GM04504 (cell line): ENCODE measurements at places on chromosomes 12 and 14.

DNA sequence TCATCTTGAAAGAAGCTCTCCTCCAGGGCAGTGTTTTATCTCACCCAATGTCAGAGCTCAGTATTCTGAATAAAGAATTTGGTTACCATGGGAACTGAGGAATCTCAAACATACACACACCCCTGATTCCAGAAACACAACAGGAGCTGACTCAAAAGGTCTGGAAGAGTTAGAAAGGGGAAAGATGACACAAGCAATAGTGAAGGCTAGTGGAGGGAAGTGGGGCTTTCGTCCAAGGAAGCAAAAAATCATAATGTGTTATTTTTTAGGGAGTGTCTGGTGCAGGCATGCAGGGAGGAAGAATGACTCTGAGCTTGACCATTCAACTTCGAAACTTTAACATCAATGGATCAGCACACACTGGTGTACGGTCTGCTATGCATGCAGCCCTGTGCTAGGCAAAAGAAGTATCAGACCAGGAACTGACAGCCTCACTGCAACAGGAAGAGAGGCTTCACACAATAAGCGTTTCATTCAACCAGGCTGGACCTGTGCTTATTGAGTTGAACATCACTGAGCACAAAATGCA, 20.3 kb downstream of the HEBP1 start:
- DNase-seq, result peak; percentile 94

DNA sequence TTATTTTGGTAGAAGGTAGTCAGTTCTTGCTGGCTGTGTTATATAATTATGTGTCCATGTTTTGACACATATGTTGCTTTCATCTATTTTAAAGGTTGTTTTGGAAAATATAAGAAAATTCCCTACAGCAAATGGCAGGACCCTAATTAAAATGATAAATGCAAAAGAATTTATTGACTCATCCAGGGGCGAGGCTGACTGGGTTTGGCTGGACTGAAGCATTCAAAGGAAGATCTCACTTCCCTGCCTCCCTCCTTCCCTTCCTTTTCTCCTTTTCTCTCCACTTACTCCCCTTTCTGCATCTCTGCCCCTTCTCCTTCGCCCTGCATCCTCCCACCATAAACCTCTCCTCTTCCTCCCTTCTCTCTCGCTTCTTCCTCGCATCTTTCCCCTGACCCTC, 129.6 kb downstream of the SNAPC1 start:
- no peak for DNase-seq

- no peak for DNase-seq
Observed at GRCh38 chr14:68623307-68623706, 169.6 kb downstream of the ZFP36L1 start.

GRCh38 chr14:95334044-95334443, 14.3 kb upstream of the CLMN start:
- no peak for DNase-seq

DNA sequence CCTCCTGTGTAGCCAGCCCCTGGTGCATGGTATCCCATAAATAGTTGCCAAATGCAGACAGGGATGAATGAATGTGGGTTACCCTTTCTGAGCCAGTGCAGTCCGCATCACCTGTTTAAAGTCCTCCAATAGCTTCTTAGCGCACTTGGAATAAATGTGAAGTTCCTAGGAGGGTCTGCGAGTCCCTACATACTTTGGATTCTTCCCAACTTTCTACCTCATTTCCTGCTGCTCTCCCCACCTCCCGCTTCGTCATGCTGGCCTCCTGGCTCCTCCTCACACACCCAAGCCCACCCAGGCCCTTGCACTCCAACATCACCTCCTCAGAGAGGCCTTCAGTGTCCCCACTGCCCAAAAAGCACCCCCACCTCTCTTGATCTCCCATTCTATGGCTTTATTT, 17.7 kb downstream of the RFX4 start:
- DNase-seq, result no peak

GRCh38 chr12:122730215-122731014, at the start of gene HCAR1:
HCAR1 (minus strand) TSS chr12:122730844; CDS start chr12:122730339, 505 bp downstream.
- no peak for DNase-seq

GRCh38 chr12:52300796-52301691, 9.7 kb upstream of the KRT81 start:
- no peak for DNase-seq

DNA sequence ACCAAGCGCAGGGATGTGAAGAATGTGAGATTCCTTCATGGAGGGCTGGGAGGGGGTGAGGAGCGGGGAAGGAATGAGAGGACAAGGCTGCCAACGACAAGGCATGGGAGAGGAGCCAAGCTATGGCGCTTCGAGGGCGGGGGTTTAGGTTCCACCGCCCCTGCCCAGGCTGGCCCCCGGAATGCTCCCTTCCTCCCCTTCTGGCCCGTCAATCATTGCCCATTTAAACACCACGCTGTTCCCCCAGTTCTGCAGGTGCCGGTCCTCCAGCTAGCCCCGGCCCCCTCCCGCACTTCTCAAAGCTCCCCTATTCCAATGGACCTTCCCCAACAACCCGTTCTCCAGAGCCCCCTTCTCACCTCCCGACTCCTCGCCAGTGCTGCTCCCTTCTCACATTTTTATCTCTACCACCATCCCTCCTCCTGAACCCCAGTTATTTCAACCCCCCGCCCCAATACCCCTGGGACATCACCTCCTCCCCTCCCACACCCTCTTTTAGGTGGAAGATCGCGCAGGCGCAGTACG, 428 bp downstream of the RNF41 start:
- peak; percentile 57 for DNase-seq

GRCh38 chr14:87260460-87260859, 732.5 kb downstream of the GALC start:
- no peak for DNase-seq

GRCh38 chr14:96863327-96863985, 66.3 kb downstream of the VRK1 start:
- no peak for DNase-seq

GRCh38 chr14:24398293-24398652, 530 bp upstream of the NYNRIN start:
- no peak for DNase-seq

- DNase-seq, result no peak
Observed at GRCh38 chr12:50932787-50933280, 19.5 kb upstream of the HIGD1C start.

- no peak for DNase-seq
Observed at GRCh38 chr12:65905405-65905804, 81.1 kb downstream of the HMGA2 start.

DNA sequence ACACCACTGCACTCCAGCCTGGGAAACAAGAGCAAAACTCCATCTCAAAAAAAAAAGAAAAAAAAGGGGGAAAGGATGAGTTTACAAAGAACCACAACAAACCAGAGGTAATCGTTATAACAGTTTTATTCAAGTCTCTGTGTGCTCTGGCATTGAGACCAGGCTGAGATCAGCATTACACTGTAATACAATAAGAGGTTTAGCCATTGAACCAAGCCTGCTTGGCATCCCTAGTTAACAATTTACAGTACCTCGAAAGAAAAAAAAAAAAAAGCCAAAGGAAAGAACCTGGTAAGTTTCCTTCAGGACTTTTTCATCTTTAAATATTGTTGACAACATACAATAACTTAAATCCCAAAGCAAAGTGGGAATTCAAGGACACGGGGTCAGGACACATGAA, 80.7 kb downstream of the TTC9 start:
- DNase-seq, result no peak

DNA sequence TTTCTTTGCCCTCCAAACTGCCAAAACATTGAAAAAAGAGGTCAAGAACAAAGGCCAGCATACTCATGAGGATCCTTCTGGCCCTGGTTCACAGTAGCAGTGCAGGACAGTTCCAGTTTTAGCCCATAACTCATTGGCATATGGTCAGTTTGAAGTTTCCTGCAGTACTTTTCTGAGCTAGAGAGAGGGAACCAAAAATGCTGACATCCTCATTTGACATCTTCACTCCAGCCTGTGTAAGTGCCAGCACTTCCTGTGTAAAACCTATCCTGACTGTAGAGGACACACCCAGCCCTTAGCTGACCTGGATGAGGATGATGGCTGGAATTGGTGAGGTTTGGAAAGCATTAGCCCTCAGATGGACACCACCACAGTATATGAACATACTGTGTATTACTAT, 84.1 kb downstream of the FGD4 start:
- no peak for DNase-seq

DNA sequence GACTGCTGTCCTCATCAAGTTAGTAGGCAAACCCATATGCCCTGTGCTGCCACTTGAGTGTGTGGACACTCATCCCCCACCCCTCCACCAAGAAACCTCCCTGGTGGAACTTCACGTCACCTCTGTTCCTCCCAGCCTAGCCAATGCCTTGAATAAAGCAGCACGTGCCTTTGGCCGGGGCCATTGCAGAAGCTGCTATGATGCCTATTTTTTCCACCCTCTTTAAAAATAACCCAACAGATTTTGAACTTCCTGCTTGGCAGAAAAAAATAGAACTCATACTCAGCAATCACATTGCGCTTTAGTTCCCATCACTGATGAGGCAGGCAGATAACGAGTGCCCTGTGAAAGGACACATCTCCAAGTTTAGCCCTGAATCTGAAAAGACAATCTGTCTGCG, 23.1 kb upstream of the PWP1 start:
- no peak for DNase-seq

DNA sequence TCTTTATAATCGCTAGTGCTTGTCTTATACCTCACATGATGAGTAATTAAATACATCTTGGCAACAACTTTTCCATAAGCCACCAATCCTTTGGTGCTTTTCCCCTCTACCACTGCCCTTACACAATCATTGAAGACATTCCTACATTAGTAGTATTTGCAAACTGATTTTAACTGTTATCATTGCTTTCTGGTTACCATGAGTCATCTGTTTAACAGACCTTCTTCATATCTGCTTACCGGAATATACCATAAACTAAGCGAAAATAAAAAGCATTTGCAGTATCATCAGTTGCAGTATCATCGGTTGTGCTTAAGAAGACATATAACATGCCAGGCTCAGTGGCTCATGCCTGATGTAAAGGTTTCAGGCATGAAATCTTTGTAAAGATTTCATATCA, 54.8 kb upstream of the PLEKHA5 start:
- DNase-seq, result no peak

DNA sequence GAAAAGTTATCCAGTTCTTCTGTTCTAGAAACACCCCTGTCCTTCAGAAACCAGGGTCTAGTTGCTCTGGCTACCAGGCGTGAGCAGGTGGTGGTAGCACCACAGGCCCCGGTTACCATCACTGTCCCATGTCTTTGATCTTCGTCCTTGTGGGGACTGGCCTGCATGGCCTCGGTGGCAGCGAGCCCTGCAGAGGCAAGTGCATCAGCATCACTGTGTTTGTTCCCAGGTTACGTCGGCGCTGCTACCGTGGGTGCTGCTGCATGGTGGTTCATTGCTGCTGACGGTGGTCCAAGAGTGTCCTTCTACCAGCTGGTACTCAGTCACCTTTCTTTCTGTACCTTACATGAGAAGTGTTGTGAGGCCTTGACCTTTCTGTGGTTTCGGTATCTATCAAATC, 58.9 kb downstream of the ANAPC7 start:
- DNase-seq, result no peak

- no peak for DNase-seq
Observed at GRCh38 chr14:70709726-70710382, 68.1 kb downstream of the TTC9 start.

- DNase-seq, result no peak
Observed at GRCh38 chr12:79658221-79658620, 32.5 kb downstream of the PAWR start.

- DNase-seq, result no peak
Observed at GRCh38 chr12:30996255-30996654, 69.7 kb downstream of the TSPAN11 start.

DNA sequence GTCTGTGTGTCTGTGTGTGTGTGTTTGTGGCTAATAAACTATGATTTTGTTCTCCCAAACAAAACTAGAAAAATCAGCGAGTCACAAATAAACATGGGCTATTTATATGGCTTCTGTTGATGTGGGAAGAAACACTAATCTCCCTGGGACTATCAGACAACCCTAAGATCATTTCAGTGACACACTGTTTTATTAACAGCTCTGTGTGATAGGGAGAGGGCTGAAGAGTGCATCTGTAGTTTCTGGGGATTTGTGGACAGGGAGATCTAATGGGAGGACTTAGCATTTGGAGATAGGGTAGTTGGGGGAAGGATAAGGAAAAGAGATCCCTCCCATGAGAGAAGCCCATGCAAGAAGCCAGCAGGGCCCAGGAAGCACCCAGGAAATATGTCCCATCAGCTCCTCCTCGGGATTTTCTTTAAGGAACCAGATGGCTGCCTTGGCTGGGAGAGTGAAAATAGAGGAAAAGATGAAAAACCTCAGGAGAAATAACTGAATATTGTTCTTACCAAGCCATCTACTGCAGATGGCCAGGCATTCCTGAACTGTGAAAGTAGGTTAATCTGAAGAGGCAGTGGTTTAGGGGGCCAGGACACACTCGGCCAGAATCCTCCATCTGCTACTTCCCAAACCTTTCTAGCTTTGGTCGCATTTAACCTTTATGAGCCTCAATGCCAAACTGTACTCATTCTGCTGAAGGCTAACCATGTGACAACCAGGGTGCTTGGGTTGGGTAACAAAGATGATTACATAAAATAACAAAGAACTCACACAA, 253.4 kb downstream of the BTG1 start:
- DNase-seq, result no peak

DNA sequence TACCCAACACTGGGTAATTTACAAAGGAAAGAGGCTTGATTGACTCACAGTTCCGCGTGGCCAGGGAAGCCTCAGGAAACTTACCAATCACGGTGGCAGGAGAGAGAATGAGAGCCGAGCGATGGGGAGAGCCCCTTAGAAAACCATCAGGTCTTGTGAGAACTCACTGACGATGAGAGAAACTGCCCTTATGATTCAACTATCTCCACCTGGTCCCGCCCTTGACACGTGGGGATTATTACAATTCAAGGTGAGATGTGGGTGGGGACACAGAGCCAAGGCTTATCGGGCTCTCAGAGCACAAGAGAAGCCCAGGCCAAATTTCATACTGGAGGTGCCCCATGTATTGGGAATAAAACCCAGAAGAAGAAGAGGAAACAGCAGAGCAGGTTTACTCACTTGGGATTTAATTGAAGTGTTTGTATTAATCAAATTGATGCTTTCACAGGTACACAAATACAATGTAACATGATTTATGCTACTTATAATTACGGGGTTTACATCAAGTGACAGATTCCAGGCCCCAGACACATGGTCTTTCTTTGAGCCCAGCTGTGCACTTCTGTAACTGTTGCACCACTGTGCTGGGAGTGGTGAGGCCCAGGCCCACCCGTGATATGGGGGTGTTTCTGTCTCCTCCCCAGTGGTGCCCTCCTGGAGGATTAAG, 8.2 kb upstream of the CCDC85C start:
- no peak for DNase-seq
